ENCODE measurements at places on chromosomes 12 and 14.

DNA sequence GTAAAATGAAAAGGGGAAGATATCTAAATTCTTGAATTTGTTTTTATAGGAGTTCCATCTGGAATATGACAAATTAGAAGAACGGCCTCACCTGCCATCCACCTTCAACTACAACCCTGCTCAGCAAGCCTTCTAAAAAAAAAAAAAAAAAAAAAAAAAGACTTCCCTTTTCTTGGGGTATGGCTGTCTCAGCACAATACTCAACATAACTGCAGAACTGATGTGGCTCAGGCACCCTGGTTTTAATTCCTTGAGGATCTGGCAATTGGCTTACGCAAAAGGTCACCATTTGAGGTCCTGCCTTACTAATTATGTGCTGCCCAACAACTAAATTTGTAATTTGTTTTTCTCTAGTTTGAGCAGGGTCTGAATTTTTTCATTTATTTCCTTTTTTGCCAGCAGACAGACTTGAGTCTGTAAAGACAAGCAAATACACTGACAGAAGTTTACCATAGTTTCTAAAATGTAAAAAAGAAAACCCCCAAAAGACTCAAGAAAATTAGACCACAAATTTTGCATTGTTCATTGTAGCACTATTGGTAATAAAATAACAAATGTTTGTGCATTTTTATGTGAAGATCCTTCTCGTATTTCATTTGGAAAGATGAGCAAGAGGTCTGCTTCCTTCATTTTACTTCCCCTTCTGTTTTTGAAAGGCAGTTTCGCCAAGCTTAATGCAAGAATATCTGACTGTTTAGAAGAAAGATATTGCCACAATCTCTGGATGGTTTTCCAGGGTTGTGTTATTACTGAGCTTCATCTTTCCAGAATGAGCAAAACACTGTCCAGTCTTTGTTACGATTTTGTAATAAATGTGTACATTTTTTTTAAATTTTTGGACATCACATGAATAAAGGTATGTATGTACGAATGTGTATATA is 12.1 kb upstream of the KCNMB4 start:
- DNase-seq: no peak

DNA sequence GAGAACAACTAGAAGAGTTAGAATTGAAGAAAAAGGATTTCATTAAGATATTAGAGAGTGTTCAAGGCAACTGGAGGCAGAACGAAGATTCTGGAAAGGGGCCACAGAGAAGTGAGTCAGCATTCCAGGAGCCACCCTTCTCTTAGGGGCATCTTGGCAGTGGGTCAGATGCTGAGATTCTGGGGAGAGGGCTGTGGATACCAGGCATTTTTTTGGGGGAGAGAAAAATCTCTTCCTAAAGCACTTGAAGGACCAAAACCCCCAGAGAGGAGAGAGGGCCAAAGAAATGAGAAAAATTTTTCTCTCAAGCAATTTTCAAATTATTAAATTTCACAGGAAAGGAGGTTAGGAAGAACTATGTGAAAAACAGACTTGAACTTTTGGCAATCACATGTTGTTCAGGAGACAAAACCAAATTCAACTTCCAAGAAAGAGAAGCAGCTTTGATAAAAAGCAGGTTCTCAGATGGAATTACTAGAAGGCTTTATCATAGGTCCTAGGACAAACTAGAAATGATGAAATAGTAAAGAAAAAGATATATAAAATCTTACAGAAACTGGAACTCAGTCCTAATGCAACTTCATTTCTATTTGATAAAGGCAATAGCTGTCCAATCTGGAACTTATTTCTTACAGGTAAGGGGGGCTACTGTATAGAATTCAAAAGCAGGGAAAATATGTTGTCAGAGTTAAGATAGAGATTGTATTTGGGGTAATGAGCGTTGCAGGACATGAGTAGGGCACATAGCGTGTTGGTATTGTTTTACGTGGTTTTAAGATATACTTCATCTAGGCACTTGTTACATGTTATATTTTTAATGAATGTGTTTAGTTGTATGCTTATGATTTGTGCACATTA is 1.1 kb upstream of the CLEC2D start:
- no peak for DNase-seq

DNA sequence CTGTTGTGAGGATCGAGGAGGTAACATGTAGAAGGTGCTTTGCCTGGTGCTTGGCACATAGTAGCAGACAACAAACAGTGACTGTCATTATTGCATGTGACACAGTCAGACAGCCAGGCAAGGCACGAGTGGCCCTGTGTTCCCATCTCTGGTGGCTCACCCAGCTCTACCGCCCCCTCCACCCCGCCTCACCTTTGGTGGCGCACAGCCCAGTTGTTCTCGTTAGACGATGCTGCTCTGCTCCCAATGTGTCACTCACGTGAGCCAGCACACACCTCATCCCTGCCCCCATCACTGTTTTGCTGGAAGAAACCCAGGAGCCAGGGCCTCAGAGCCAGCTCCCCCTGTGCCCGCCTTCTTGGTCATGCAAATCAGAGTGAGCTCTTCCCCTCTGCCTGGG is 113.3 kb downstream of the CALM1 start:
- no peak for DNase-seq

DNA sequence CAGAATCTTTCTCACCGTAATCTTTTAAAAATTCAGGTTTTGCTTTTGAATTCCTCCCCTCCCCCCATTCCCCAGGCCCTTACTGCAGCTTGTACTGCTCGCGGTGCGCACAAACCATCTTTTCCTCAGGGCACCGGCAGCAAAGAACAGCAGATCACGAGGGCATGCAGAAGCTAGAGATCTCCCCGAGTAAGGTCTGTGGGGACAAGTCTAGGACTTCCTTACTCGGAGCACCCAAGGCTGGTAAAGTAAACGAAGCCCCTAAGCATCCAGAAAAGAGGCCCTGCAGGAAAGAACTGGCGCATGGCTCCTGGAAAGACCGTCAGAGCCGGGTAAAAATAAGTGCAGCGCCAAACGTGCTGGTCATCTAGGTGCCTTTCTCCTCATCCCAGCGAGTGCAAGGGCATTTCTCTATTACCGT is 727 bp downstream of the LDHB start:
- DNase-seq: peak; percentile 53

DNA sequence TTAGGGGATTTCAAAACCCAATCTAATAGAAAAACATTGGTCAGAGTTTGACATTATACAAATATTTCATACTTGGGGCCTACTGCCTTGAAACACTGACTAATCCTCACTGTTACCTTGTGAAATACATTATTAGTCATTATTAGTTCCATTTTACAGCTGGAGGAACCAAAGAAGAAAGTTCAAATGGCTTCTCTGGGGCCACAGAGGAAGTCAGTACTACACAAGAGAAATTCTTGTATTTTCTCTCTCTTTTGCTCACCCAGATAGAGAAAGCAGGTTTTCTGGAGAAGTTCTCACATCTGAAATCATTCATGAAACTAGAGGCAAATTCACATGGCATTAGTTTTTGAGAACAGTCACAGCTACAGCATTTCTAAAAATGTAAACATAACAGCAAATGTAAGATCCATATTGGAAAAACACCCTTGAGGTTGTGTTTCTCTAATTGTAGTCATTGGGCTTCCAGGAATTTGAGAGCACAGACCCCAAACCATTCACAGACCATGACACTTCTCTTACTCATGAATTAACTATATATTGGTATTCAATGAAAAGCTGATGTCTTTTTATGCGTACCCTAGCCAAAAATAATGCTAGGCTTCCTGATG is 83.0 kb downstream of the LLPH start:
- no peak for DNase-seq

- peak; percentile 89 for DNase-seq
Measured at GRCh38 chr12:26884765-26885576, 52.0 kb upstream of the ITPR2 start.

DNA sequence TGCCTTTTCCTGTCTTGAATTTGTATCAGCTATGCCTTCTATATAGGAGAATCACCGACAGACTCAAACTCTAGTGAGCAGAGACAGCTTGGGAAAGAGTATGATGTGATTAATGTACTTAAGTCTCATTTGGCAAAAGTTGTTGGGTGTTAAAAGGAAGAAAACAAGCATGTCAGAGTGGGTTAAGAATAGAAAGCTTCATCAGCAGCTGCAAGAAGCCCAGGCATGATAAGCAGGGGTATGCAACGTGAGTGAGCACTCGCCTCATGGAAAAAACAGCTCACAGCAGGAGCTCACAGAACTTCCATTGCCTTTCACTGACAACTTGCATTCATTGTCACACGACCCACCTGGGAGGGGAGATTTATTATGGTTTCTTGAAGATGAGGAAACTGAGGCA is 35.9 kb upstream of the WNK1 start:
- no peak for DNase-seq

GRCh38 chr12:56326533-56326932 is 7.3 kb downstream of the PAN2 start:
- DNase-seq: no peak

DNA sequence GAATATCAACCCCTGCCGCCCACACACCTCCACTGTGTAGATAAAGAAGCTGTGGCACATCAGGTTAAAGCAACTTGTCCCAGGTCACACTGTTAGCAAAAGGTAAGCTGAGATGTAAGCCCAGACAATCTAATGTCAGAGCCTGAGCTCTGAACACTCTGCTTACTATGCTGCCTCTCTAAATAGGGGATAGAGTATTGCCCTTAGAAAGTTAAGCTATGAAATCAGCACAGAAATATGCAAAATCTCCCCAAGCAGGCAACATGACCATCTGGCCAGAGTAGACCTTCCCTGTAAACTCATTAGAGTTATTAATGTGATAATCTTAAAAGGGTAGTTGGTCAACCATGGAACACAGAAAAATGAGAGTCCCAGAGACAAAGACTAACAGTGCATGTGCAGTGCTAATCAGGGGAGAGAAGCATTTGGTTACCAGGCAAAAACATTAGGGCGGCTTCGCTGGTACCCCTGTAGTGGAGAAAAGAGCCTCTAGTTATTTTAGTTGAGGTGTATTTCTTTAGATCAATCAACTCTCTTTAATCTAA is 171.0 kb downstream of the BTG1 start:
- DNase-seq: no peak

GRCh38 chr12:48592591-48593086 is 22.8 kb upstream of the LALBA start:
- DNase-seq: no peak

DNA sequence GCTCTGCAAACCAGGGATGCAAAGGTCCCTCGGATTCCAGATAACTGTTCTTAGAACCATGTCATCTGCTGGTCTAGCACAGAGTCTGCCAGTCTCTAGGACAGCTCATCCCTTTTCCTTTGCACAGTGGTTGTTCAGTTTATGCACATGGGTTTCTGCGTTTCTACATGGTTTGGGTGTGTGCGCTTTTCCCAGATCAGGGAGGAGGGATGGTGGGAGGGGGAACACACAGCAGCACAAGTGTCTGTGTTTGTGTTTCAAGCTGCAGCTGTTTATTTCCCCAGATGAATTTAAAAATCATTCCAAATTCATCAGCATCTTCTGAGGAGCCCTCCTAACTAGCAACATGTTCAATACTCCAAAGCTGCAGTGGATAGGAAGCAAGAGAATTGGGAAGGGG is 45.4 kb downstream of the ANO2 start:
- no peak for DNase-seq

Measured in Jurkat, Clone E6-1 (cell line).